M059J (cell line): ENCODE measurements at places on chromosomes 13 and 19.
A peak's percentile ranks its signal among the peaks of the same experiment; 100 is the strongest.

DNA sequence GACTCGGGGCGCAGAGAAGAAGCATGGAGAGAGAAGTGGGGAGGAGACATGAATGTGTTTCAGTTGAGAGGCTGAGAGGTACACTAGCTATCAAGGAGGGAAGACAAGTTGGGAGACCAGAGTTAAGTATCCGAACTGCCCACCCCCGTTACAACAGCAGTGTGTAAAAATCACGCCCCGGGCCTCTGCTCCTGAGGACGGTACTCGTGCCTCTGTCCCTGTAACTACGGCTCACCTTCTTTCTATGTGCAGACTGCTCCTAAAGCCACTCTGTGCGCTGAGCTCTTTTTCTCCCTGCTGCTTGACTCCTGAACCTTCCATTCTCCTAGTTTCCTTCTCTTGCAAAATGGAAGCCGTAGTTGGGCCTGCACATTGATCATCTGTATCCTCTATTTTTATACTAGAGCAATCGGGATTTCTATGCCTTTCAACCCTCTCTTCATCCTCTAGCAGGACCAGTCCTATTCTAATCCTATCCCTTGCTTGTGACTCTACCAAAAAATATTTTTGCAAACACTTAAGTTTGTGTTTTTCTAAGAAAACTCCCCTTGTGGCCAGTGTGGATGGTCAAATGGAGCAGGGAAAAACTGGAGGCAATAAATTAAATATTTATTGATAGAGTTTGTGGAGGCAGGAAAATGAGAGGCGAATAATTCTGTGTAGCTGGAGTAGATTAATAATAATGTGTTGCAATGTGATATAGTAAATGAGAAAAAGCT lies 569 bp downstream of the POLR1D start:
- DNase-seq: peak; percentile 28

DNA sequence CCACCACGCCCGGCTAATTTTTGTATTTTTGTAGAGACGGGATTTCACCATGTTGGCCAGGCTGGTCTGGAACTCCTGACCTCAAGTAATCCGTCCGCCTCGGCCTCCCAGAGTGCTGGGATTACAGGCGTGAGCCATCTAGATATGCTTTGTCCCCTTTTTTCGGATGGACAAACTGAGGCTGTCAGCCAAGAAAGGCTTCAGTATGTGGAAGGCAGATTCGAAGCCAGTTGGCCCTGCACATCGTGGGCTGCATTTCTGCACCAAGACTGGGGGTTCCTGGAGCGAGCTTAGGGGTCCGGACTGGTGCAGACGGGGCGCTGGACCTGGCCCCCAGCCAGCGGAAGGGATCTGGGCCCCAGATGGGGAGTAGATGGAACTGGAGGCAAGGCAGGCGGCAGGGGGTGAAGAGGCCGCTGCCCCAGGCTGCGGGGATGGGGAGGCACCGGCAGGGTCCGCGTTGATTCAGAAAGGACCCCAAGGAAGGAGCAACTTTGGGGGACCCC lies 9.7 kb upstream of the JUND start:
- no peak for DNase-seq

DNA sequence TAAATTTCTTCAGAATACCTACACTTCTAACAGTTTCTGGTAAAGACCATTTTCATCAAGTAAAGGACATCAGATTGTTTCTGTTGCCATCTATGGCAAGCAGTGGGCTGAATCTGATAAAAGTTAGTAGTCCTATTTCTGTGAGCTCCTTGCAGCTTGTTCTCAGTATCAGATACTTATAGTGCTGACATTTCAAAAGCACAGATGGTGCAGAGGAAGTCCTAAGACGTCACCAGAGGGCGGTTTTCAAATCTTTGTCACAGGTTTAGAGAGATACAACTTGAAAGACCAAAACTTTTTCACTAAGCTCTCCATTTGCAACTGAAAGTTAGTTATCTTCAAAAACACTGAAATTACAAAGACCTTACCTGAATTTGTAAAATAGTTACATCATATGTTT lies 719.8 kb downstream of the SLITRK1 start:
- DNase-seq: no peak

DNA sequence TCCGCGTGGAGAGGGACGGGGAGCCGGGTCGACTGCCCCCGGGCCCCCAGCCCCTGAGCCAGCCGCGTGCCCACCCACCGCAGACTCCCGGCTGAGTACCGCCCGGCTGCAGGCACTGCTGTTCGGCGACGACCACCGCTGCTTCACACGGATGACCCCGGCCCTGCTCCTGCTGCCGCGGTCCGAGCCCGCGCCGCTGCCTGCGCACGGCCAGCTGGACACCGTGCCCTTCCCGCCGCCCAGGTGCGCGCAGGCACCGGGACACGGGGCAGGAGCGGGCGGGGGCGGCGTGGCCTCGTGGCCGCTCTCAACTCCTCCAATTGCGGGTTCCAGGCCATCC lies 1.6 kb downstream of the AMH start:
- no peak for DNase-seq

DNA sequence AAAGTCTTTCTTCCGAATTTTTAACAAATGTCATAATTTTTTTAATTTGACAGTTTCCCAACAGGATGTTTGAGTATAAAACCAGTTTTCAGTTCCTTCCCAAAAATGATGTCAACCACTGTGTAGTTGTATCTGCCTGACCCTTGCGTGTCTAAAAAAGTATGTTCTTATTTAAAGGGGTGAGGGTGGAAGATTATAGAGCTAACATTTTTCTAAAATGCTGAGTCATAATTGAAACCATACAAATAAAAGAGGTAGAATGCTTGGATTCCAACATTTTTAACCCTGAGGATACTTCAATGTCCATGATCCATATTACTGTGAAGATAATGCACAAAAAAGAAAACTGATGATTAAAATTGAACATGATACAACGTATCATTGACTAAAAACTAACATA lies 1388.8 kb downstream of the UQCRFS1 start:
- DNase-seq: no peak

DNA sequence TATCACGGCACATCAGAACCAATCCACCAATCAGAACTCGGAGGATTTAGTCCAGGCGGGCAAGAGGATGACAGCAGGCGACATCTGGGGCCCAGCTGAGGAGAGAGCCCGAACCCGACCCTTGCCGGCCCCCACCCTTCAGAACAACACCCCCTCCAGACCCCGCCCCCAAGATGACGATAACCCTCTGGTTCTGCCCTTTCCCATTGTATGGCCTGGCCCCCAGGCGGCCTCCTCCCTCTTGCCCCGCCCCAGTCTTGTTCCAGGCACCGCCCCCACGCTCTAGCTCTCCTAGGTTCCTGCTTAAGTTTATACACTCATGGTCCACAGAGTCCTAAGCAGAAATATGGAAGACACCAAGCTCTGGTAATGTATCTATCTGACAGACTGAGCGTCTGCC lies 2.8 kb upstream of the ZNF83 start:
- DNase-seq: no peak

DNA sequence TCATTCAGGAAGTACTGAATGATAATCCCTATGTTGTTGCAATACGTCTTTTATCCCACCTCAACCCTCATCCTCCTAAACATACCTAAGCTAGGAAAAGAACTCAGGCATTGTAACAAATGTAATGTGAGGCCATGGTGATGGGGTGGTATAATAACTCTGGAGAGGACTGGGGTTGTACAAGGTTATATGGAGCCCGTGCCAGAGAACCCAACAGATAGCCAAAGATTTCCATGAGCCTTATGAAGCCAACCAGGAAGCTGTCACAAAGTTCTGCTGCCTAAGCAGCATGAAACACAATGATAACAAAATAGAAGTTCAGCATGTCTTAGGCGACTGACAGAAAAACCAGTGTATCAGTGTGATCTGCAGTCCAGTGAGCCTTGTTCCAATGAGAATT lies 394.1 kb upstream of the NBEA start:
- no peak for DNase-seq

- peak; percentile 62 for DNase-seq
Measured at GRCh38 chr13:110593430-110594130, 21.8 kb upstream of the NAXD start.

- no peak for DNase-seq
Measured at GRCh38 chr19:50195224-50195623, 8.2 kb upstream of the MYH14 start.

DNA sequence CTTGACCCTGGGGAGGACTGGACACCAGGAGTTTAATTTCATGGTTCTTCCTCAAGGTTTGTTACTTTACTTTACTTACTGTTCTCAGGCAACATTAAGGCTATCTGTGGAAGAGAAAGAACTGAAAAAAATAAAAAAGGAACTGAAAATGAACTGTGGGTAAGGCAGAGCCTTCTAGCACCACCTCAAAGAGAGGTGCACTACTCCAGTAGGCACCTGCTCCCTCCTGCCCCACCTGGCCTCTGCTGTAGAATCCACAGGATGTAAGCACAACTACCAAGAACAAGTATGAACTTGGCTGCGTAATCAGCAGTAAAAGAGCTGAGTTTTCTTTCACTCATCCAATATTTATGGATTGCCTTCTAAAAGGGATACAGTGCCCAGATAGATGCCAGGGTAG lies 12.2 kb downstream of the ZNF112 start:
- DNase-seq: no peak

- DNase-seq: peak; percentile 20
Measured at GRCh38 chr19:21838646-21839045, 2.7 kb upstream of the ZNF43 start.

GRCh38 chr13:43295321-43295720 lies 271.9 kb downstream of the DNAJC15 start:
- DNase-seq: no peak

- peak; percentile 31 for DNase-seq
Measured at GRCh38 chr19:50478901-50479715, 2.5 kb upstream of the GARIN5A start.

- peak; percentile 16 for DNase-seq
Measured at GRCh38 chr19:29873024-29873800, 61.4 kb downstream of the CCNE1 start.
